Panc1 (cell line): ENCODE measurements at places on chromosomes 12 and 14. TPM values are rescaled to one million over a fixed set of nuclear protein-coding genes. Genes with fewer than 3 reads are reported as not detected.
A peak's percentile ranks its signal among the peaks of the same experiment; 100 is the strongest.

The BMAL2 gene
- 43.9 TPM for total RNA-seq

The NOVA1 gene
- total RNA-seq, result not detected

The C12orf54 gene
- not detected for total RNA-seq

The NANOG gene
- total RNA-seq, result 0.62 TPM

The RTL1 gene
- total RNA-seq, result not detected

The SLC10A1 gene
- not detected for total RNA-seq

The ARID4A gene
- 11.4 TPM for total RNA-seq

The FOXJ2 gene
- total RNA-seq, result 10.9 TPM

The PLEK2 gene
- total RNA-seq, result 9.1 TPM

The SAMD4A gene
- total RNA-seq, result 15.2 TPM

The STYK1 gene
- 0.85 TPM for total RNA-seq

The TPPP2 gene
- total RNA-seq, result not detected

The DIO2 gene
- total RNA-seq, result 0.05 TPM

The PTCSC3 gene
- total RNA-seq, result not detected

The SALL2 gene
- total RNA-seq, result 1.5 TPM

DNA sequence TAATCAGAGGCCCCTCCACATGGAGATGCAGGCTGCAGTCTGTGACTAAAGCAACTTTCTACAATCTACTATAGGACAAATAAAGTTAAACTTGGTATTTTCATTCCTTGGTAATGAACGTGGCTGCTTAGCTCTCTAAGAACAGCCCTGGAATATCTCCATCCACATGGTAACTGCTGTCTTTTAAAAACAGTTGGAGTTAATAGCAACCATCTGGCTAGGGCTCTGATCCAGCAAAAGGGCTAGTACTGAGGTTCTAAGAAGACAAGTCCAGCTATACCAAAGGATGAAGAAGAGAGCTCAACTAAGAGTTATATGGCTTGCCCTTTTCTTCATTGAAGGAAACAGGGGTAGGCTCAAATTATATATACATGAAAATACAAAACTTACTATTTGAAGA lies 920.1 kb downstream of the FLRT2 start:
- DNase-seq, result no peak
- H3K4me1 ChIP-seq, result no peaks in the 10 kb centered on the region
- H3K27me3 ChIP-seq, result no peaks in the 10 kb centered on the region
- no peak overlapping the region for H3K4me3 ChIP-seq
- H3K36me3 ChIP-seq, result no peaks in the 10 kb centered on the region

DNA sequence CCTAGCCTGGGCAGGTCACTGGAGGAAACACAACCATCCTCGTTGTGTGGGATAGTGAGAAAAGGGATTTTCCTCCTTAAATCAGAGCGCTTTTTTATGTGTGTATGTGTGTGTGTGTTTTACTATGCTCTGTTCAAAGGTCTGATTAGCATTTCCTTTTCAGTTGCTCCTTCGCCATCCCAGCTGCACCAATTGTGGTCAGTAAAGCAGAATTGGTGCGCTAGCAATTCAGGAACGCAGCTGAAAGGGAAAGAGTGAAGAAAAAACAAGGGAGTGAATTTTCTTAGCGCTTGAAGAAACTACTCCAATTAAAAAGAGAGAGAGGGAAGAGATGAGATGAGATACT lies 173.3 kb upstream of the PARP11 start:
- H3K4me3 ChIP-seq, result no peak overlapping the region
- no peak for DNase-seq
- no peak overlapping the region for H3K27ac ChIP-seq
- no peaks in the 10 kb centered on the region for H3K36me3 ChIP-seq
- no peaks in the 10 kb centered on the region for H3K27me3 ChIP-seq
- no peaks in the 10 kb centered on the region for H3K4me1 ChIP-seq

GRCh38 chr12:57142121-57142520 lies 5.3 kb downstream of the LRP1-AS start:
- no peak overlapping the region for H3K27ac ChIP-seq
- no peaks in the 10 kb centered on the region for H3K4me1 ChIP-seq
- no peak for DNase-seq
- H3K4me3 ChIP-seq, result no peak overlapping the region

DNA sequence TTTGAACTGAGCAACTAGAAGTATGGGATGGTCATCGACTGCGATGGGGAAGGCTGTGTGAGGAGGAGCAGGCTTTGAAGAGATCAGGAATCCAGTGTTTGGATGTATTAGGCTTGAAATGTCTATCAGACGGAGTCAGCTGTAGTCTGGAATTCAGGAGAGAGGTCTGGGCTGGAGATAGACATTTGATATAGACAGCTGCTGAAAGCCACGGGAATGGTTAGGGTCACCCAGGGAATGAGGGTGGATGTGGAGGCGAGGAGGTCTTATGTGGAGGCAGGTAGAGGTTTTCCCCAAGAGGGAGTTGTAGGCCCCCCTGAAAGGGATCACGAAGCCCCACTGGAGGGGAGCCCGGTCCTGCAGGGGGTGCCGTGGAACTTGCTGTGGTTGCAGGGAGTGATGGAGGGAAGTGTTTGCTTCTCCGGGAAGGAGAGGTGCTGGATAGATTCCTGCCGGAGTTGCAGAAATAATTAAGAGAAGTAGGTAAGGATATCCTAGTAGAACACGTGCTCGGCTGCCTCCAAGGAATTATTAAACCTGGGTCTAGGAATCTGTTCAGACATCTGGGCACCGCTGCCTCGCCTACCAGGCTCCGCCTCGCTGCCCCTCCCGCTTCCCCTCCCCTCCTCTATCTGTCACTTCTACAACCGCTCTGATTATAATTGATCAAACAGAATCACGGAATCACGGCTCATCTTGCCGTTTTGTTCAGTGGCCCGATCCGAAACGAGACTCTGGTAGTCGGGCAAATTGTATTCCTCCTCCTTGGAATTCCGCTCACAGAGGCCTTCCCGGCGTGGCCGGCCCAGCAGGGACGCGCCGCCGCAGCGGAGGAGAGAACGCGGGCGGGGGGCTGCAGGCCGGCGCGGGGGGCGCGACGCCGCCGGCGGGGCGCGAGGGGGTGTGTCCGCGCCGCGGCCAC lies 826 bp upstream of the CACNA1C start:
- no peak for DNase-seq
- H3K27ac ChIP-seq, result no peak overlapping the region
- H3K36me3 ChIP-seq, result no peaks in the 10 kb centered on the region

- H3K4me3 ChIP-seq, result no peak overlapping the region
- H3K36me3 ChIP-seq, result no peaks in the 10 kb centered on the region
- no peak for DNase-seq
- H3K27me3 ChIP-seq, result no peaks in the 10 kb centered on the region
Measured at GRCh38 chr14:83757916-83758315, 1772.0 kb upstream of the FLRT2 start.

DNA sequence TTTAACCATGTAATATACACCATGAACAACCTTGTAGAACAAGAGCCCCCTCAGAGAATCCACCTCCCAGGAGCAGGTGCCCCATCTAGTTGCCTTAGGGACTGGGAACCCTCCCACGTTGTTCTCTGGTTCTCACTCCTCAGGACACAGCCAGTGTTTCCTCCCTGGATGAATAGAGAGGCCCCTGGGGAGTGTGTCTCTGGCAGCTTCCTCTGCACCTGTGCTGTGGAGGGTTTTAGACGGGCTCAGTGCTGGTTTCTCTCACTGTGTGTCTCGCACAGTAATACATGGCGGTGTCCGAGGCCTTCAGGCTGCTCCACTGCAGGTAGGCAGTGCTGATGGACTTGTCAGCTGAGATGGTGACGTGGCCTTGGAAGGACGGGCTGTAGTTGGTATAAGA lies 581.3 kb downstream of the TMEM121 start:
- no peaks in the 10 kb centered on the region for H3K4me1 ChIP-seq
- no peak overlapping the region for H3K4me3 ChIP-seq
- H3K36me3 ChIP-seq, result no peaks in the 10 kb centered on the region
- peaks cover 2% of the 10 kb centered on the region for H3K27me3 ChIP-seq

- H3K36me3 ChIP-seq, result no peaks in the 10 kb centered on the region
- no peak for DNase-seq
- no peak overlapping the region for H3K27ac ChIP-seq
Measured at GRCh38 chr14:101467181-101467926, 93.9 kb upstream of the DIO3 start.

- H3K36me3 ChIP-seq, result peaks cover 8% of the 10 kb centered on the region
- H3K27ac ChIP-seq, result no peak overlapping the region
- H3K4me3 ChIP-seq, result no peak overlapping the region
- no peaks in the 10 kb centered on the region; the same call in none of the 2 replicates for H3K4me1 ChIP-seq
- no peaks in the 10 kb centered on the region for H3K27me3 ChIP-seq
Measured at GRCh38 chr14:39097159-39097558, 5.9 kb downstream of the SEC23A start.

- peak overlapping the region; percentile 96 for H3K4me3 ChIP-seq
- H3K27me3 ChIP-seq, result no peaks in the 10 kb centered on the region
- H3K4me1 ChIP-seq, result peaks cover 28% of the 10 kb centered on the region
- peak overlapping the region; percentile 99 for H3K27ac ChIP-seq
- DNase-seq, result no peak
- H3K36me3 ChIP-seq, result peaks cover 2% of the 10 kb centered on the region; the same call in 1 of the 2 replicates
Measured at GRCh38 chr12:53626702-53627169, 554 bp upstream of the ATF7 start.

GRCh38 chr12:53004178-53004577 lies 2.1 kb upstream of the EIF4B start:
- peaks cover 20% of the 10 kb centered on the region for H3K4me1 ChIP-seq
- peak overlapping the region; percentile 92 for H3K27ac ChIP-seq
- no peak overlapping the region; the same call in 1 of the 2 replicates for H3K4me3 ChIP-seq
- no peaks in the 10 kb centered on the region for H3K27me3 ChIP-seq

DNA sequence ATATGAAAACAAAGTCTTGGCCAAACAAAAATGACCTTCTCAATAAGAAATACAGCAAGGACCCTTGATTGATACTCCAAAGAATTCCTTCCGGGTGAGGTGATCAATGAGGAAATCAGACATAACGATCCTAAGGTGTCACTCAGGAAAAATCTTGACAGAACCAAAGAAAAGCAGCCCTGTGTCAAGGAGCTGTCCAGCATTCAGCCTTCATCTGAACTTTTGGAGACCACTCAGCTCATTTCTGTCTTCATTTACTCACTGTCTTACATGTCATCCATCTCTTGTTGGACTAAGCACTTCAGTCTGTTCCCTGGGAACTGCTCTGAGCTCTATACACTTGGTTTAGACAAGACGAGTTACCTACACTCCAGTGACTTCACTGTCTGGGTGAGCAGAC lies 179.9 kb downstream of the GRIN2B start:
- H3K27me3 ChIP-seq, result no peaks in the 10 kb centered on the region
- no peak overlapping the region for H3K4me3 ChIP-seq
- H3K4me1 ChIP-seq, result no peaks in the 10 kb centered on the region
- H3K36me3 ChIP-seq, result no peaks in the 10 kb centered on the region

- H3K4me3 ChIP-seq, result no peak overlapping the region
- H3K36me3 ChIP-seq, result no peaks in the 10 kb centered on the region
- H3K27me3 ChIP-seq, result no peaks in the 10 kb centered on the region
Measured at GRCh38 chr12:22287776-22288621, 46.5 kb downstream of the ST8SIA1 start.

DNA sequence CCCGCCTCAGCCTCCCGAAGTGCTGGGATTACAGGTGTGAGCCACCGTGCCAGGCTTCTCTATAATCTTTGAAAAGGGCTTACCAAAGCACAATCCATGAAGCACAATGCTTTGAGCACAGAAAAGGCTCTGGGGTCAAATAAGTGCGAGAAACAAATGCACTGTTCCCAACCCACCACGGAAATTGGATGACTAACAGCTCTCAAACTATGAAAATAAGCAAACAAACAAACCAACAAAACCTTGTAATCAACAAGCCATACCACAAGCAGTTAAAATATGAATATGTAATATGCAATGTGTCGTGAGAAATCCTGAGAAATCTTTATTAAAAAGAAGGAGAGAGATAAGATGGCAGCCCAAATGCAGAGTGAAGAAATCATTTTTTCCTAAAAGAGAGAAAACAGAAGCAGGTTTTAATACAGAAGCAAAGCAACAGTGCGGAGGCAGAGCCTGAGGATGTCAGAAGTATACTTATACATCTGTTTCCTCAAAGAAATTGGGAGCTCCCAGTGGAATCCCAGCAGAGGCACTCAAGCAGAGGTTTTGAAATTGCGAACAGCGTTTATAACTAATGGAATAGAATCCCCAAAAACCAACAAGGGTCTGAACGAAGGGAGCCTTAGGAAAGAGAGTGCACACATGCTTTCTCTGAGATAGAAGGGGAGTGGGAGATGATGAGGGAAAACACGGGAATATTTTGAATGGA lies 17.1 kb downstream of the SMCO2 start:
- no peaks in the 10 kb centered on the region for H3K36me3 ChIP-seq
- DNase-seq, result no peak
- peaks cover 9% of the 10 kb centered on the region for H3K4me1 ChIP-seq
- H3K27ac ChIP-seq, result no peak overlapping the region

DNA sequence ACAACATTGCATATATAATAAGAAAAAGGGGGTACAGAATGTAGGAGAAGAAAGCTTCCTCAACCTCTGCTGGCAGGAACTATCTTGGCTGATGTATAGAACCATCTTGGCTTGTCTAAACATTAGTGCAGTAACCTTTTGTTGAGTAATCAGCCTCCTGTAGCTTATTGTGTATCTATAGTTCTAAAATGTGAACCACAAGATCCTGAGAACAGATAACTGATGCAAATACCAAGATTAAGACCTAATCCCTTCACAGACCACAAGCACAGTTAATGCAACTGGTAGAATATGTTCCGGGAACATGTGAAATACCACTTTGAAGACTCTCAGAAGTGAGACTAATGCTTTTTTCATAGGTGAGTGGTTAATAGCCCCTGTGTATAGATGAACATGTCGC lies 50.7 kb upstream of the KCNC2 start:
- no peaks in the 10 kb centered on the region for H3K4me1 ChIP-seq
- no peaks in the 10 kb centered on the region for H3K36me3 ChIP-seq
- H3K27ac ChIP-seq, result no peak overlapping the region

DNA sequence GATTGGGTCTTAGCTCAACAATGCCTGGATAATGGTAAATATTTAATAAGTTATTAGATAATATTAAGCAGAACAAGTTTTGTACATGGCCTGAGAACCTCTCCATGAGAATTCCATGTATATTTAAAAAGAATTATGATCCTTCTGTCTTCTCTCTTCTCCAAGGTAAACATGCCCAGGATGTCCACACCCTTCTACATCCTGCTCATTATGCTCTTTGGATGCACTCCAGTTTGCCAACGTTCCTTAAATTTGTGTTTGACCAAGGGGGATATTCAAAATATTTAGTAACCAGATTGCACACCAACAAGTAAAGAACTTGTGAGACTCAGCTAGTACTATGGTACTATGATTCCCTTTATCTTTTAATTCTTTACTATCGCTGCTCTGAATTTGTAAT lies 44.8 kb upstream of the ERGIC2 start:
- no peak overlapping the region for H3K4me3 ChIP-seq
- no peak for DNase-seq
- H3K4me1 ChIP-seq, result no peaks in the 10 kb centered on the region
- no peaks in the 10 kb centered on the region for H3K36me3 ChIP-seq
- no peaks in the 10 kb centered on the region for H3K27me3 ChIP-seq
- H3K27ac ChIP-seq, result no peak overlapping the region

- no peak overlapping the region for H3K4me3 ChIP-seq
- H3K27me3 ChIP-seq, result no peaks in the 10 kb centered on the region
- no peaks in the 10 kb centered on the region for H3K36me3 ChIP-seq
- H3K4me1 ChIP-seq, result no peaks in the 10 kb centered on the region
- DNase-seq, result no peak
- no peak overlapping the region for H3K27ac ChIP-seq
Measured at GRCh38 chr12:13342971-13343370, 146.4 kb downstream of the EMP1 start.

- H3K36me3 ChIP-seq, result no peaks in the 10 kb centered on the region
- DNase-seq, result no peak
- H3K27me3 ChIP-seq, result no peaks in the 10 kb centered on the region
- H3K4me1 ChIP-seq, result peaks cover 6% of the 10 kb centered on the region
- H3K27ac ChIP-seq, result no peak overlapping the region
Measured at GRCh38 chr12:47832263-47832933, 12.7 kb upstream of the HDAC7 start.
